ENCODE measurements at places on chromosomes 16 and 17.

DNA sequence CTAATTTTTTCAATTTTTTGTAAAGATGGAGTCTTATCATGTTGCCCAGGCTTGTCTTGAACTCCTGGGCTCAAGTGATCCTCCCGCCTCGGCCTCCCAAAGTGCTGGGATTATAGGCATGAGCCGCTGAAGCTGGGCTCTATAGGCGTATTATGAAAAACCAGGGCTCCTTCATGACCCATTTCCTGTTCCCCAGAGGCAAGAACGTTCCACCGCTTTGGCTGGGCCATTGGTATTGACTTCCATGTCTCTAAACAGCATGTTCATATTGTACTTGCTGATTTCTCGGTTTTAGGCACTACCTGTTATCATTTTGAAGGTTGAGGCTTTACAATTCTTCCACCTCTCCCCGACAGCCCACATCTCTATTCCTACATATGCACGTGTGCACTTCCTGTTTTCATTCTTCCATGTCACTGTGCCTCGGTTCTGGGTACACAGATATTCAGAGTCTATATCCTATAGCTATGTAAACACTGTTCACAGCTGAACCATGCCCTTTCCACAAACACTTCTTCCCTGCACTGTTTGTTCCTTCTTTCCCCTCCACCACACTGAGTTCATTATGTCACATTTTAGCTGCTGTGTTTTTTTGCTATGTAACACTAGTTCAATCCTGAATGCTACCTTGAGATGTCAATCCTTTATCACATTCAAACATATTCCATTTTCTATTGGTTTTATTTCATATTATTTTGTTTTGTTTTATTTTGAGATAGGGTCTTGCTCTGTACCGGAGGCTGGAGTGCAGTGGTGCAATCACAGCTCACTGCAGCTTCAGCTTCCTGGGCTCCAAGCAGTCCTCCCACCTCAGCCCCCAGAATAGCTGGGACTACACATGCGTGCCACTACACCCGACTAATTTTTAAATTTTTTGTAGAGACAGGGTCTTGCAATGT lies 16.8 kb upstream of the MAPK3 start:
- no peak for DNase-seq

DNA sequence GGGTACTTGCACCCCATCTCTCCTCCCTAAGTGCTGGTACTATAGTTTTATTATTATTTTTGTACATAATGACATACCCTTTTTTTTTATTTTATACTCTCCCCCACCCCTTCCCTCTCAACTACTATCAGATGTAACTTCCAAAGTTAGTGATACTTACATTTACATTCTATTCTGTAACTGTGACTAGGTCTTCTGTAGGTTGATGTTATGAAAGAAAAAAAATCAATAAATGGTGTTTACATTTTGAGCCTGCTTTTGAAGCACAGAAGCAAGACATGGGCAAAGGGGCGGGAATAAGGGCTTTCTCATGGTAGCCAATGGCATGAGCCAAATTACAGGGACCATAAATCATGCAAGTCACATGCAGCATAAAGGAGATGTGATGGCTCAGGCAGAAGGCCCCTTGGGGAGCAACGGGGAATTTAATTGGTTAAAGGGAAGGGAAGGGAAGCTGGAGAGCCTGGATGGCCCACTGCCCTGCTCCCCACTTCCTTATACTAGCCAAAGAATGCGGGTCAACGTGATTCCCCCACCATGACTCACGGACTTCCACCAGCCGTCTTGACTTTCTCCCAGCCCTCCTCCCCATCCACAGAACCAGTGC lies 2.4 kb upstream of the ACSF2 start:
- no peak for DNase-seq

DNA sequence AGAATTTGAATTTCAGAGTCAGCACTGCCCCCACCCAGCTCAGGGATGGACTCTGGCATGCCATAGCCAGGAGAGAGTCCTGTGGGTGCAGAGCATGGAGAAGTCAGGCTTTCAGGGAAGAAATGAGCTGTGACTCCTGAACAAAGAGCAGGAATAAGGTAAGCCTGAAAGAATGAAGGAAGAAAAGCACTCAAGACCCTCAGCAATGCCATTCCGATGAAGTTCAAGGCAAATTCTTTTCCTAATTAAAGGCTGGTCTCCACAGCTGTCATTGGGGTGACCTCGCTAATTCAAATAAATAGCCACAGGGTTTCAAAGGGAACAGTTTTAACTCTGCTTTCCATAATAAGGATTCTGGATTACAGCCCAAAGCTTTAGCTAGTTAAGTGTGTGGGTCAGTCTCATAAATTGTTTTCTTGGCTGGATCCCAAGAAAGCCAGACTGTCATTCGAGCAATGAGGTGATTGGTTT lies 31.7 kb downstream of the TOM1L2 start:
- no peak for DNase-seq

DNA sequence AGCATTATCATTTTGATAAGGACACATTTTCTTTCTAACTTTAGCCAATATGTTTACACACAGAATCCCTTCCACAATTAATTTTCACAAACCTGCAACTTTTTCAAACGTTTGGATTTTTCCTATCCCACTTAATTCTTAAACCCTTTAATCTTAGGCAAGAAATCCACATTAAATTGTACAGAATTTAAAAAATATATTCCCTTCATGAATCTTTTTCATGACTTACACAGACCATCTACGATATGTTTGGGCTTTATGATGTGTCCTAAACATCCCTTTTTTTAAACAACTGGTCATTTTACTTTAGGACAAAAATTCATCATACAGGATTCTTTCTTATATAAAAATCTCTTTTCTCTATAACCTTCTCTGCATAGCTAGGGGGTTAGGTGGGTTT lies 241.5 kb upstream of the CNTNAP4 start:
- no peak for DNase-seq

- no peak for DNase-seq
These were observed 24.5 kb downstream of the ABCC3 start for GRCh38 chr17:50659179-50659578.

DNA sequence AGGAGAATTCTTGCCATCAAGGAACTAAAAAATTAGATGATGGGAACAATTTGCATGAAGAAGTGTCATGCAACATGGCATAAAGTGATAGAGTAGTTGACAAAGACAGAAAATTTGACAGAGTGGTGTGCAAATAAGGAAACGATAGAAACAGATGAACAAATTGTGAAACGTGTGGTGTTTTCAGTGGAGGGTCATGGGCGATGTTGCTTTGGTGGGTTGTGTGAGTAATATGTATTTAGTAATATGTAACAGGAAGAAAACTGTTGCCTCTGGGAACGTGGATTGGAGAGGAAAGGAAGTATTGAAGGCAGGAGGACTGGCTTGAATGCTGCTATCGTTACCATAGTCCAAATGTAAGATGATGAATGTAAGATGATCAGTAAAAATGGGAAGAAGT lies 3.6 kb downstream of the COX10 start:
- no peak for DNase-seq

GRCh38 chr17:39204245-39204644 lies 4.2 kb downstream of the RPL19 start:
- DNase-seq = no peak

- no peak for DNase-seq
These were observed 115.9 kb downstream of the ANKRD11 start for GRCh38 chr16:89374393-89374960.

DNA sequence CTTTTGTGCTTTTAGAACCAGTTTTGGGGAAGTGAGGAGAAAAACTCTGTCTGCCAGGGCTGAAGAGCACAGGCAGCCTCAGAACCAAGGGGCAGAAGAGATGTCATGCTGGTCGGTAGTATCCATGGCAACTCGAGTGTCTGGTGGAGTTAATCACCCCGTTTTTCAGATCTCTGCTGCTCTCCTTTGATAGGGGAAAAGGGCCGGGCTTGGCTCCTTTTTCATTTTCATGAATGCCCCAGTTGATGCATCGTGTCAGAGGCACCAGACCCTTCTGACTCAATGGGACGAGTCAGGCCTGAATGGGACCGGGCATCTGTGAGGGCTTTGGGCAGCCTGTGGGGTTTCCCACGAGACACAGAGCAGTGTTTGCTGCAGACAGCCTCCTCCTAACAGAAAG lies 304.6 kb downstream of the ABCC12 start:
- DNase-seq = no peak

DNA sequence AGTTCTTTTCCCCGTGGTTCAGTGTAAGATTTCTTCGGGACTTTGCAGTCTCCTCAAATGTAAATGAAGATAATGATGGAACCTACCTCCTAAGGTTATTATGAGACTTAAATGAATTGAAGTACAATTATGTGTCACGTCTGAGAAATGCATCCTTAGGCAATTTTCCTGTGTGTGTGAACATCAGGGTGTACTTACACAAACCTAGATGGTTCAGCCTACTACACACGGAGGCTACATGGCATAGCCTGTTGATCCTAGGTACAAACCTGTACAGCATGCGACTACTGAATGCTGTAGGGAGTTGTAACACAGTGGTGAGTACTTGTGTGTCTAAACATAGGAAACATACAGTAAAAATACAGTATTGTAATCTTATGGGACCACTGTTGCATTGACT lies 1.1 kb upstream of the FAM20A start:
- DNase-seq = no peak

DNA sequence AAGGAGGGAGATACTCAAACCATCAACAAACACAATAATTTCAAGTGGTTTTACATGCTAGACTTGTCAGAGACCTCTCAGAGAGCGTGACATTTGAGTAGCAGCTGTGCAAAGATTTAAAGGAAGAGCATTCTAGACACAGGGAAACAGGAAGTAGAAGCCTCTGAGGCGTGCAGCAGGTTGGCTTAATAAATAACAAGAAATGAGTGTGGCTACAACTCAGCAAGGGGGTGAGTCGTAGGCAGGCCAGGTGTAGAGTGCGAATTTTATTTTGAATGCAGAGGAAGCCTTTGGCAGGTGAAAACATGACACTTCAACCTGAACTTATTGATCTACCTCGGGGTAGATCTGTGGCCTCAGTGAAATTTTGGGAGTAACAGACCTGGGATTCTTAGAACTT lies 73.2 kb upstream of the MRTFB start:
- no peak for DNase-seq

GRCh38 chr16:78762222-78762621 lies 662.8 kb downstream of the WWOX start:
- DNase-seq = no peak

DNA sequence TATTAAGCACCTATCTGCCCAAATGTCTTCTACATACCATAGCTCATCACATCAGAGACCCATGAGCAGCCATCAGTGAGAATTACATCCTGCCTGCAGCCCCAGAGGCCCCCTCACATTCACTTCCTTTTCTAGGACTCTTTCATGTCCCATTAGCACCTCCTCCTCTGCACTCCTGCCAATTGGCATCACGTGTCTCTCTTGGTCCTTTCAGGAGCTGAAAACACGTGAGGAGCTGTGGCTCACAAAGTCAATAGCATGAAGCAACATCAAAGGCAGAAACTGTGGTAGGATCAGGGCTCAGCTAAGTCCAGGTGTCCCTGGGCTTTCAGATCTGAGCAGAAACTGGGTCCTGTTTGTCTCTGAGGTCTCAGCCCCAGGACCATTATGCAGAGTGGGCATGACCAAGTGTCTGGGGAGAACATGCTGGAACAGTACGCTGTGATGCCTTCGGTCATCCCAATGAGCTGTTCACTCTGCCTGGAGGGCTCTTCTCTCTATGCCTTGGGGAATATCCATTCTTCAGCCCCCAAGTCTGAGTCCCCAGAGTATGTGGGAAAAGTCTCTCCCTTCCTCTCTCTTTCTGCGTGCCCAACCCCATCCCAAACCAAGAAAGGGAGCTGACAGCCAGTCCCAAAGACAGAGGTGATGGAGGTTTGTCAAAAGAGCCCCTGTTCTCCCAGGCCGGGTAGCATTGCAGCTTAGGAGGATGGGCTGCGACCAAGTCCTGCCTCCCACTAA lies 457.0 kb upstream of the CDH5 start:
- peak; percentile 42 for DNase-seq

DNA sequence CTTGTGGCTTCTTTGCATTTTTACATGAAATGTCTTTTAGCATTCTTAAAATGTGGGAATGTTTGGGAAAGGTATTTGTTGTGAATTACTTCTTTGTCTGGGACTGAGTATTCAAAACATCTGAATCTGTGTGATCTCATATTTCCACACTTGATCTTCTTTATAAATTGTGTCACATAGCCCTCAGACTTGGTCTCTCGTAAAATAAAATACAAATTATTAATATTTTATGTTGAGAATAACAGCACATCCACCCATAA lies 81.9 kb downstream of the TUBD1 start:
- no peak for DNase-seq

- no peak for DNase-seq
These were observed 440.4 kb upstream of the SALL1 start for GRCh38 chr16:51591480-51591879.

DNA sequence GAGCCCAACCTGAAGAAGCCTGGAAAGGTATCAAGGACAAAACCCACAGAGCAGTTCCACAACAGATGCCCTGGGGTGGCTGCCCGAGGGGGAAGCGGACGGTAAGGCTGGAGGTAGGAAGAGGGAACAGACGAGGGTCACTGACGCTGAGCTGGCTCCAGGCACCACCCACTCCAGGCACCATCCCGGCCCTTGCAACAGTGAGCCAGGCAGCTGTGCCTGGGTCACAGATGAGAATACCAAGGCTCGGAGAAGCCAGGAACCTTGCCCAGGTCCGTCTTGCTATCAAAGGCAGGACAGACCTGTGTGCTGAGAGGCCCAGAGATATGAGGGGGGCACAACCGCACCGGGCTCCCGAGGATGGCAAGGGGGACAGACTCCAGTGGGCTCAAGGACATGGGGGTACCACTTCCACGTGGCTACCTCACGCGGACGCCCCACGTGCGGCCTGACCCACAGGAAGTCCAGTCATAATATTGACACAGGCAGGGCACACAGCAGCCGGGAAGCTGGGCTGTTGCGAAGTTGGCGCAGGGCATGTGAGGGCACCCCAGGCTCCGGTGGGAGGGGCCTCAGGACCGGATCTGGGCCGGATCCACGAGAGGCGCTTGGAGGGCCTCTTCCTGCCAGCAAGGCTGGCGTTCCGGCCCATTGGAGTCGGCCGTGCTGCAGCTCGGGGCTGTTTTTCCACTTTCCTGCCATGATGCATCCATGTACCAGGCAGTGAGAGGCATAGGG lies 29.9 kb downstream of the PEMT start:
- DNase-seq = no peak

DNA sequence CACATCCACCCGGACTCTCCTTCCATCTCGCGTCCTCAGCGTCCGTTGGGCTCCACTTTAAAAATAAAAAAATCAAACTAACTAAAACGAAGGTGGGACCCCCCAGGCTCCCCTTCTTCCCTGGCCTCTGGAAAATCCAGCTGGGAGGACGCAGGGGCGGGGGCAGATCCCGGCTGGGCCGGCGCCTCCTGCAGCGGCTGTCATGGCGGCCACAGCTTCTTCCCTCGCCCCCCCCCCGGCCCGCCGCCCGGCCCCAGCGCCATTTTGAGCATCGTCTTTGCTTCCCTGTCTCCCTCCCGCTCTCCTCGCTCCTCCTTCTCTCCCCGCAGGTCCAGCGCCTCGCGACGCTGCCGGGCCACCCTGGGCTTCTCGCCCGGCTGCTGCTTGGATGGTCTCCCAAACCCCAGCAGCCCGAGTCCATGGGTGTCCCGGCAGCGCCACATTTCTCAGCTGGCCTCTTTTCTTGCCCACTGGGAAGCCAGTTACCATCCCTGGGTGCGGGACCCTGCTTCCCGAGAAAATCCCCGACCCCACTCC lies 3.3 kb downstream of the HOXB2 start:
- no peak for DNase-seq

GRCh38 chr17:47713980-47714700 lies 18.9 kb upstream of the TBX21 start:
- no peak for DNase-seq

All from DND-41 (cell line).